ENCODE measurements at places on chromosomes 13 and 19. TPM values are rescaled to one million over a fixed set of nuclear protein-coding genes. Genes with fewer than 3 reads are reported as not detected.

ZSCAN4 gene
- total RNA-seq = not detected

ASPDH gene
- total RNA-seq = 1.5 TPM

PDX1 gene
- total RNA-seq = not detected

ZNF682 gene
- total RNA-seq = 10.2 TPM

KLK6 gene
- 9.6 TPM for total RNA-seq

CD177 gene
- 4.8 TPM for total RNA-seq

TSKS gene
- 0.50 TPM for total RNA-seq

WDR62 gene
- 3.1 TPM for total RNA-seq

ZNF20 gene
- total RNA-seq = 9.6 TPM

CLEC17A gene
- total RNA-seq = 0.50 TPM

FGF14 gene
- total RNA-seq = 19.3 TPM

CRB3 gene
- total RNA-seq = 0.44 TPM

LGALS4 gene
- 1.0 TPM for total RNA-seq

SCEL gene
- total RNA-seq = 0.11 TPM

NLRP7 gene
- not detected for total RNA-seq

C3 gene
- 72.9 TPM for total RNA-seq

IL11 gene
- total RNA-seq = 0.22 TPM

NANOS2 gene
- not detected for total RNA-seq

LILRB1 gene
- total RNA-seq = 1.1 TPM

ZNF814 gene
- 25.9 TPM for total RNA-seq

NCAN gene
- total RNA-seq = 135 TPM

FGF21 gene
- total RNA-seq = not detected

ZNF160 gene
- 42.0 TPM for total RNA-seq

IQCN gene
- total RNA-seq = 4.4 TPM

MBD3L3 gene
- not detected for total RNA-seq

KHSRP gene
- total RNA-seq = 68.3 TPM

TRPC4 gene
- 10.6 TPM for total RNA-seq

CDC37 gene
- 164 TPM for total RNA-seq

HSPH1 gene
- total RNA-seq = 182 TPM

PRODH2 gene
- total RNA-seq = 0.10 TPM

THSD8 gene
- total RNA-seq = not detected
